ENCODE measurements at places on chromosomes 13 and 19.

- DNase-seq = no peak
Observed at GRCh38 chr13:37889820-37890219, 20.2 kb upstream of the TRPC4 start.

- no peak for DNase-seq
Observed at GRCh38 chr19:54074851-54075250, 6.3 kb downstream of the TARM1 start.

- DNase-seq = peak; percentile 89
Observed at GRCh38 chr19:3324405-3324856, 42.0 kb upstream of the NFIC start.

DNA sequence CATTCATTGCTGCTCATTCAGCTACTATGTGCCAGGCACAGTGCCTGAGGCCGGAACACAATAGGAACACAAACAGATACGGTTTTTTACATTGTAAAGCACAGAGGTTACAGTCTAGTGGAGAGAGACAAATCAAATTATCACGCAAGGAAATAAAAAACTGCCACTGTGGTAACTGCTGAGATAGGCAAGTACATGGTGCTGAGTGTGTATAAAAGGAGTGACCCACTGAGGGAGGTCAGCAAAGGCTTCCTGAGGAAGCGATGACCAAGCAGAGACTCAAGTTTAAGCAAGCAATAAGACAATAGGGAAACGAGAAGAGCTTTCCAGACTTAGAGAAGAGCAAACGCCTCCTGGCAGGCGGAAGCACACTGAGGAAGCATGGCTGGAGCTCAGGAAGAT, 56.4 kb downstream of the NUFIP1 start:
- DNase-seq = no peak

GRCh38 chr19:41930322-41930722, 2.1 kb upstream of the ERFL start:
- DNase-seq = no peak

DNA sequence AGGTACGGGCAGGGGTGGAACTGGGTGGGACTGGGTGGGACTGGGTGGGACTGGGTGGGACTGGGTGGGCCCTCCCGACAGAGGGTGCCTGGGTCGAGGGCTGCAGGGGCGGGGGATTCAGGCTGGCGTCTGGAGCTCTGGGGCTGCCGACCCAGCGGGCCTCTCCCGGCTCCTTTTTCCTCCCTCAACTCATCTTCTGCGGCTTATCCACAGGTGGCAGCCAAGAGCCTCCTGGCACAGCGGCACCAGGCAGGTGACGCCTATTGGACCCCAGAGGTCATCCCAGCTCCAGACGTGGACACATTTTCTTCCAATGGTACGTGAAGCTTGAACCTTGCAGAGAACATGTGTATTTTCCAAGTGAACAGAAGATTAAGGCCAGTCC, 533 bp downstream of the ZNF544 start:
- peak; percentile 28 for DNase-seq

GRCh38 chr13:80973721-80974120, 632.8 kb upstream of the SPRY2 start:
- DNase-seq = no peak

GRCh38 chr13:95226932-95227695, 74.1 kb downstream of the ABCC4 start:
- DNase-seq = no peak

GRCh38 chr19:39797083-39797482, 18.4 kb downstream of the LEUTX start:
- DNase-seq = no peak

- DNase-seq = peak; percentile 55
Observed at GRCh38 chr19:1923319-1923718, 17.7 kb upstream of the CSNK1G2 start.

DNA sequence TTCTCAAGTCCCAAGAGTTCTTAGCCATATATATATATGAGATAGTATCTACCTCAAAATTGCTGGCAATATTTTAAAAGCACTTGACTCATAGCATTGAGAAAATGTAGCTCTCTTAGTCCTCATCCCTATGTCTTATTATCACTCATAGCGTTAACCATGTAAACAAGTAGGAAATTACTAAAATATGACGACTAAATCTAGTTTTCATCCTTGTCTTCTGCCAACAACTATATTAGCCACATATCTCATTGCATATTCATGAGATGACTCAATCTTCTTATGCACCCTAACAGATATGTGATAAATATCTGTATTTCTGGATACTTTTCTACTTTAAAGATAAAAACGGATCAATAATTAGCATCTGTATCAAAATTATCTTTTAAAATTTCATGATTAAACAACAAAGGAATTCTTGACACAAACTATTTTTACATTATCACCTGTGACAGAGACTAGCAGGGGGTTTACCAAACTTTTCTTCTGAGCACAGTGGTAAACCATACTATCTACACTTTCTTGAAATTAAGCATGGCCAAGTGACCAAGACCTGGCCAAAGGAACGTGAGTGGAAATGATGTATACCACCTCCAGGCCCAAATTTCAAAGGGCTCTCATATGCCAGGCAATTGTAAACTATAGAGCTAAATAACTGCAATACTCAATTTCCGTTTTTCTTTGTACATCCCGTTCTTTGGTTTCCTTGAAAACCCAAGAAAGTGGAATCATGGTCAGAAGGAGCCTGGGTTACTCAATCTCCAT, 45.7 kb downstream of the ZC3H13 start:
- no peak for DNase-seq

- DNase-seq = no peak
Observed at GRCh38 chr13:110106726-110107125, 200.2 kb downstream of the COL4A1 start.

DNA sequence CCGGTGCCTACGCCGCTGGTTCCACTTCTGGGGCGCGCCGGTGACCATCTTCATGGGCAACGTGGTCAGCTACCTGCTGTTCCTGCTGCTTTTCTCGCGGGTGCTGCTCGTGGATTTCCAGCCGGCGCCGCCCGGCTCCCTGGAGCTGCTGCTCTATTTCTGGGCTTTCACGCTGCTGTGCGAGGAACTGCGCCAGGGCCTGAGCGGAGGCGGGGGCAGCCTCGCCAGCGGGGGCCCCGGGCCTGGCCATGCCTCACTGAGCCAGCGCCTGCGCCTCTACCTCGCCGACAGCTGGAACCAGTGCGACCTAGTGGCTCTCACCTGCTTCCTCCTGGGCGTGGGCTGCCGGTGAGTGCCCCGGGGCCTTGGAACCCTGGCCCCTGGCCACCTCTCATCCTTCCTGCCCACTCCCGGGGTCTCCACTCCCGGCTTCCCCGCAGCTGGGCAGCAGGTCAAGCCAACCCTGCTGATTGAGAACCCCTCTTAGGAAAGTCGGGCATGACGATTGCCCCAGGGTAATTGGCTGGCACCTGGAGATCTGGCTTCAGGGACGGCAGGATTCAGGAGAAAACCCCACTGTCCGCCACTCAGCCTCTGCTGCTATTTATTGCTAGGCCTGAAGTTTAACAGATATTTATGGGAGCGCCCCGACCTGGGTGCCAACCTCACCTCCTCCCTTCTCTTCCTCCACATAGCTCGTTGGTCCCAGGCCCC, 39.1 kb downstream of the TRPM4 start:
- no peak for DNase-seq
